CD4-positive, alpha-beta memory T cell (primary cell): ENCODE measurements at places on chromosomes 4 and X.

DNA sequence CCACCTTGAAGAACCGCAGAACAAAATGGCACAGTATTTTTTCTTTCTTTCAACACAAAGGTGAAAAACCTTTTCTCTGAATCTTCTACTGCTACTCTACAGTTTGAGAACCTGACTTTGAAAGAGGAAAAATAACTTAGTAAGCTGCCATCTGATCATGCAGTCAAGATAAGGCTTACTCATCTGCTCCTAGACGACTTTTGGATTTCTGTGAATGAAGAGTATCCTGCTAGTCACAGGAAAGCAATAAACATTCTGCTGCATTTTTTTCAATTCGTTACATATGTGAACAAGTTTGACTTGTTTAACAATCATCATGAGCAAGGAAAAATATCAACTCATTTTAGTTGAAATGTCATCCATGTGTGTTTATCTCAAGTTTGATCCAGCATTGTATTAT, 25.2 kb downstream of the TIGD2 start:
- no peaks in the 10 kb centered on the region for H3K27me3 ChIP-seq
- no peak overlapping the region for H3K4me3 ChIP-seq
- H3K27ac ChIP-seq = no peak overlapping the region
- H3K4me1 ChIP-seq = no peaks in the 10 kb centered on the region
- no peaks in the 10 kb centered on the region for H3K36me3 ChIP-seq

- H3K27ac ChIP-seq = no peak overlapping the region
- H3K27me3 ChIP-seq = no peaks in the 10 kb centered on the region
- peaks cover 14% of the 10 kb centered on the region for H3K4me1 ChIP-seq
- DNase-seq = no peak
- no peak overlapping the region for H3K4me3 ChIP-seq
These were observed 38.0 kb downstream of the RADX start for GRCh38 chrX:106649523-106650428.

- DNase-seq = no peak
- H3K4me3 ChIP-seq = no peak overlapping the region
- no peaks in the 10 kb centered on the region for H3K4me1 ChIP-seq
- no peaks in the 10 kb centered on the region for H3K27me3 ChIP-seq
These were observed 363.1 kb upstream of the ZFP42 start for GRCh38 chr4:187632260-187632995.

GRCh38 chrX:122238801-122239200, 945.3 kb upstream of the GRIA3 start:
- no peaks in the 10 kb centered on the region for H3K4me1 ChIP-seq
- no peak overlapping the region for H3K4me3 ChIP-seq
- H3K36me3 ChIP-seq = no peaks in the 10 kb centered on the region
- no peak overlapping the region for H3K27ac ChIP-seq
- DNase-seq = no peak

GRCh38 chrX:129523079-129523911, at the start of gene SMARCA1:
SMARCA1 (minus strand) TSS chrX:129523490; CDS start chrX:129523370, 120 bp downstream.
- H3K4me1 ChIP-seq = peaks cover 7% of the 10 kb centered on the region
- DNase-seq = no peak
- H3K4me3 ChIP-seq = peak within 1 kb of the TSS; percentile 41
- H3K27ac ChIP-seq = no peak within 1 kb of the TSS
- H3K36me3 ChIP-seq = no peaks in the 10 kb centered on the region

DNA sequence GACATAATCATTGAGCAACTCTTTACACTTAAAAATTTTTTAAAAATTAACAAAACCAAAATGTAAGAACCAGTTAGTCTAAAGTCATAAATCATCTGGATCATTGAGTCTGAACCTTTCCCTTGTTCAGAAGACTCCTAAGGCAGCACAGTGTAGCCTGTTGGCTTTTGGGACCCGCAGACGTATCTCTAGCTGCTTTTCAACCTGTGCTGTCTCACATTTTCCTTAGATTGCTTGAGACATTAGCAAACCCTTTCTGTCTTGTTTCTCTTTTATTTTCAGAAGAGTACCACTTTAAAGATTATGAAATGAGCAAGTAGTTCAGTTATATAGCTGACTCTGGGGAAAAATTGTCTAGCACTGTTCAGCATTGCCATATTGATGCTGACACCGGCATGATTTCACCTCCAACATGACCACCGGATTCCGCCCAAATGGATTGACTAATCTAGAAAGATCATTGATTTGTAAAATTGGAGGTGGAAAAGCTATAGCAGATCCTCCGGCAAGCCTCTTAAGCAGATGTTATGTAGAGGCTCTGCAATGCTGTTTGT, 8.9 kb downstream of the TCEANC start:
- no peaks in the 10 kb centered on the region for H3K27me3 ChIP-seq
- H3K4me1 ChIP-seq = peaks cover 12% of the 10 kb centered on the region
- DNase-seq = no peak
- H3K27ac ChIP-seq = peak overlapping the region; percentile 47

- H3K4me1 ChIP-seq = peaks cover 49% of the 10 kb centered on the region
- DNase-seq = no peak
- H3K36me3 ChIP-seq = peaks cover 10% of the 10 kb centered on the region
- no peak overlapping the region for H3K4me3 ChIP-seq
These were observed 3.1 kb downstream of the TMEM184C start for GRCh38 chr4:147620315-147620714.

DNA sequence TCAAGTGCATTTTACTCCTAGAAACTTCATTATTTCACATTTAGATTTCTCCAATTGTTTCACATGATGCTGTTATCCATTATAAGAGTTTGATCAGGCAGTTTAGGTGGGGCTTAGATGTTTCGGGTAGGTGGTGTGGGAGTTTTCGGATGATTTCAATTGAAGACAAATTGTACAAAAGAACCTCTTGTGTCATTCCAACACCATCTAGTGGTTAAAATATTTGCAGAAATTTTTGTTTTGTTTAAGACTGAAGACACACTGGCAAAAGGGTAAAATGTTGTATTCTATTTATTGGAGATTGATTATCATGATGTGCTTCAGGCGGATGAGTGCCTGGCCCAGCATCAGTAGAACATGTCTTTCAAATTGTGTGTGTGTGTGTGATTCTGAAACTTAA, 212.7 kb downstream of the SH3BGRL start:
- no peak overlapping the region for H3K4me3 ChIP-seq
- no peak for DNase-seq
- H3K36me3 ChIP-seq = no peaks in the 10 kb centered on the region
- H3K27me3 ChIP-seq = no peaks in the 10 kb centered on the region
- no peak overlapping the region for H3K27ac ChIP-seq
- H3K4me1 ChIP-seq = no peaks in the 10 kb centered on the region

GRCh38 chr4:77500801-77501200, 104.8 kb upstream of the CXCL13 start:
- H3K36me3 ChIP-seq = no peaks in the 10 kb centered on the region
- no peaks in the 10 kb centered on the region for H3K4me1 ChIP-seq
- no peak for DNase-seq
- no peak overlapping the region for H3K4me3 ChIP-seq

GRCh38 chr4:165947019-165947418, 74.0 kb downstream of the TLL1 start:
- H3K4me1 ChIP-seq = no peaks in the 10 kb centered on the region
- H3K27me3 ChIP-seq = no peaks in the 10 kb centered on the region
- no peaks in the 10 kb centered on the region for H3K36me3 ChIP-seq
- H3K27ac ChIP-seq = no peak overlapping the region
- DNase-seq = no peak

GRCh38 chrX:70117738-70118137, 15.5 kb upstream of the IGBP1 start:
- no peaks in the 10 kb centered on the region for H3K4me1 ChIP-seq
- H3K4me3 ChIP-seq = no peak overlapping the region
- DNase-seq = no peak
- H3K36me3 ChIP-seq = no peaks in the 10 kb centered on the region
- H3K27me3 ChIP-seq = no peaks in the 10 kb centered on the region

DNA sequence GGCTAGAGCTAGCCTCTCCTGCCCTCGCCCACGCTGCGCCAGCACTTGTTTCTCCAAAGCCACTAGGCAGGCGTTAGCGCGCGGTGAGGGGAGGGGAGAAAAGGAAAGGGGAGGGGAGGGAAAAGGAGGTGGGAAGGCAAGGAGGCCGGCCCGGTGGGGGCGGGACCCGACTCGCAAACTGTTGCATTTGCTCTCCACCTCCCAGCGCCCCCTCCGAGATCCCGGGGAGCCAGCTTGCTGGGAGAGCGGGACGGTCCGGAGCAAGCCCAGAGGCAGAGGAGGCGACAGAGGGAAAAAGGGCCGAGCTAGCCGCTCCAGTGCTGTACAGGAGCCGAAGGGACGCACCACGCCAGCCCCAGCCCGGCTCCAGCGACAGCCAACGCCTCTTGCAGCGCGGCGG, at the start of gene AR:
Gene AR (plus strand): TSS at position 204 of the 400 bp plus-strand sequence. CDS start 1,126 bp downstream, outside the sequence.
- no peaks in the 10 kb centered on the region for H3K4me1 ChIP-seq
- no peak within 1 kb of the TSS for H3K27ac ChIP-seq
- H3K4me3 ChIP-seq = no peak within 1 kb of the TSS
- H3K27me3 ChIP-seq = no peaks in the 10 kb centered on the region
- DNase-seq = no peak
- H3K36me3 ChIP-seq = no peaks in the 10 kb centered on the region

GRCh38 chr4:183082053-183082452, 17.0 kb upstream of the WWC2 start:
- H3K4me1 ChIP-seq = no peaks in the 10 kb centered on the region
- no peaks in the 10 kb centered on the region for H3K27me3 ChIP-seq
- H3K27ac ChIP-seq = no peak overlapping the region
- no peak overlapping the region for H3K4me3 ChIP-seq
- DNase-seq = no peak

DNA sequence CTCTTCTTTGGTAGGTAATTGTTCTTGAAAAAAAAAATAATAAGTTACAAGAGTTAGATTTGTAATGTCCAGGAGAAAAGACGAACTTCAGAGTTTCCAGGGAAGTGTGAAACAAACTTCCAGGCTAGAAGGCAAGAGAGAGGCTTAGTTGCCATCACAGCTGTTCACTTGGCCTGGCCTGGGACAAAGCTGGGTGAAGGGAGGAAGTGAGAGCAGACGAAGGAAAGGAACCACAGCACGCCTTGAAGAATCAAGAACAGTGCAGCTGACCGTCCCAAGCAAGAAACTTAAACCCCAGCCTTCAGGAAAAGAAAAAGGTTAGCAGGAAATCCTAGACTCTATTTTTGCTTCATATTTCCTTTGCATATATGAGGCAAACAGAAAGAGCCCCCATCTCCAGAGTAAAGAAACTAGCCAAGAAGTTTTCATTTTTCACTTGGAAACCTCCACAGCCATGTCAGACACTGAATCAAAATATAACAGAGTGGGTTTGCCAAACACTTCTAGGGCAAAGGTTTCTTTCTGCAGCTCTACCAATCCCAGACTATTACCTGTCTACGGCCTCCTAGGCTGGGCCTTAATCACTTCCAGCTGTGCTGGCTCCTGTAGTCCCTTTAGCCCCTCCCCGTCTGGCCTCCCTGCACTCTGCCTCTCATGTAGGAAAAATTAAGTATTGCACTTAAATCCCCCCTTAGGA, 209.6 kb downstream of the SPATA18 start:
- no peaks in the 10 kb centered on the region for H3K4me1 ChIP-seq
- H3K27ac ChIP-seq = no peak overlapping the region
- H3K27me3 ChIP-seq = no peaks in the 10 kb centered on the region
- DNase-seq = no peak

DNA sequence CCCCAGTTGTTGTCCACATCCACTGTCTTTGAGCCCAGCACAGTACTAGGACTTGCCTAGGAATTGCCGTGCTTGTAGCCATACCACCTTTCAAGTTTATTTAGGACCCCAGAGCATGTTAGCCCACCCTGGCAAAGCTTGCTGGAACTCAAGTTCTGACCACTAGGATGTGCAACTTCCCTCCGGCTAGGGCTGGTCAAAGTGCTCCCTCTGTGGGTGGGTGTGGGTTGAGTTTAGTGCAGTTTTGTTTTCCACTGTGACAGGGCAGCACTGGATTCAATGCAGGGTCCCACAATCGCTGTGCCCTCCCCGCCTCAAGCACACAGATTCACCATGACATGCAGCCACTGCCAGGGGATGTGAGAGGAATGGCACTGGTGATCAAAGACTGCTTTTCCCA, 96.0 kb downstream of the RASGEF1B start:
- H3K36me3 ChIP-seq = no peaks in the 10 kb centered on the region
- H3K4me3 ChIP-seq = no peak overlapping the region
- H3K27me3 ChIP-seq = no peaks in the 10 kb centered on the region
- no peak for DNase-seq
- no peaks in the 10 kb centered on the region for H3K4me1 ChIP-seq

- no peaks in the 10 kb centered on the region for H3K27me3 ChIP-seq
- no peak overlapping the region for H3K27ac ChIP-seq
- no peaks in the 10 kb centered on the region for H3K4me1 ChIP-seq
- DNase-seq = no peak
- no peaks in the 10 kb centered on the region for H3K36me3 ChIP-seq
These were observed 91.3 kb downstream of the RASGEF1B start for GRCh38 chr4:81380437-81380836.

GRCh38 chr4:96874657-96875056, 1034.8 kb downstream of the PDHA2 start:
- H3K27me3 ChIP-seq = no peaks in the 10 kb centered on the region
- no peak for DNase-seq
- H3K36me3 ChIP-seq = no peaks in the 10 kb centered on the region
- H3K4me3 ChIP-seq = no peak overlapping the region
- H3K27ac ChIP-seq = no peak overlapping the region

- H3K4me3 ChIP-seq = no peak overlapping the region
- no peaks in the 10 kb centered on the region for H3K4me1 ChIP-seq
- DNase-seq = no peak
- H3K27ac ChIP-seq = no peak overlapping the region
- no peaks in the 10 kb centered on the region for H3K36me3 ChIP-seq
These were observed 127.6 kb downstream of the LDB2 start for GRCh38 chr4:16770710-16771285.

DNA sequence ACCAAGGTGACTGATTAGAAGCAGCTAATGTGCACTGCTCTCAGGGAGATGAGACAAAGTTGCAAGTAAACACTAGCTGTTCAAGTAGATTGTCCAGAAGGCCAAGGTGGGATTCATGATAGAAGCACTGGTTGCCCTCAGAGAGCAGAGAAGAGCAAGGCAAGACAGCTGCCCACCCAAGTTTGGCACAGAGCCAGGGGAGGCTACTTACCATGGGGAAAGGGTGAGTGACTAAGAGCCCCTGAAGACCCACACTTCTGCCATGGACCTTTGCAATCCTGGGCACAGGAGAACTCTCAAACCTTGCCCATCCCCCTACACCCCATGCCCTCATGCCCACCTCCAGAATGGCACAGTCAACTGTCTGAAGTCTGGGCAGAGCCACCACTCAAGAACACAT, 68.3 kb downstream of the SPIN4 start:
- no peaks in the 10 kb centered on the region for H3K36me3 ChIP-seq
- no peaks in the 10 kb centered on the region for H3K27me3 ChIP-seq
- no peak overlapping the region for H3K27ac ChIP-seq
- DNase-seq = no peak
- no peaks in the 10 kb centered on the region for H3K4me1 ChIP-seq

DNA sequence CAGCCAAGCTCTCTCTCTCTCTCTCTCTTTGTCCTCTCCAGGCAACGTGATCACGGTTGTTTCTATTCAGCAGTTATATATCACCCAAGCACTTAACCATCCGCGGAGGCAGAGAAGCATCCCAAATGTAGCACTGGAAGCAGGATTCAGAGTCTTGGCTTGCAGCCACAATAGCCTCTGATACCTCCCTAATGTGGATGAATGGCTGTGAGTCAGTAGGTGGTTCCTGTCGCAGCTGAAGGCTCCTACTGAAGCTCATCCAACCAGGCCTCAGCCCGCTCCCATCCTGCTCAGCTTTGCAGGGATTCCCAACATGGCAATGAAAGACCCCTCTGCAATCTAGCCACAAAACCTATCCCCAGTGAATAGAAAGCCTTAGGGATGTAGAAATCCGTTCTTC, 5.1 kb downstream of the HS6ST2 start:
- H3K36me3 ChIP-seq = no peaks in the 10 kb centered on the region
- DNase-seq = no peak
- H3K4me3 ChIP-seq = no peak overlapping the region
- H3K4me1 ChIP-seq = no peaks in the 10 kb centered on the region
- H3K27me3 ChIP-seq = no peaks in the 10 kb centered on the region

- DNase-seq = no peak
- H3K27ac ChIP-seq = no peak overlapping the region
- H3K4me1 ChIP-seq = no peaks in the 10 kb centered on the region
- H3K27me3 ChIP-seq = no peaks in the 10 kb centered on the region
These were observed 53.6 kb downstream of the EVC2 start for GRCh38 chr4:5654791-5655190.
